Stimulated activated CD4-positive, alpha-beta T cell treated with anti-CD3 and anti-CD28 coated beads, Interleukin-1b, Interleukin-23, amount 100 ng/mL, for 24 hours (primary cell): ENCODE measurements at places on chromosomes 13 and 19.

GRCh38 chr13:102190930-102191329 is 210.9 kb downstream of the FGF14 start:
- no peak for DNase-seq

DNA sequence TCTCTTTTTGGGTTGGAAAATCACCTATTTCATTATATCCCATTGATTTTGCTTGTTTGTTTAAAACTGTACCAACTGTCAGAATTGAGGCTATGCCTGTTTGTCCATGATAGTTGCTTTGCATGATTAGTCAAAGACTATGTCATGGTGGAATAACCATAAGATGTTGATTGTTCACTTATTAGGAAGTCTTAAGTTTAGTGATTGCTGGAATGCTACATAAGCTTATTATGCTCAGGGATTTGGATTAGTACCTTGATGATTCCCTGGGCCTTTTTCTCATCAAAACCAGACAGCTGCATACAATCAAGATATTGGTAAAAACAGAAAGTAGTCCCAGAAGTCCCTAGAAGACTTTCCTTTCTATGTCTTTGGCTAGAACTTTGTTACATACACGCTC is 954.7 kb downstream of the PCDH9 start:
- DNase-seq: no peak

DNA sequence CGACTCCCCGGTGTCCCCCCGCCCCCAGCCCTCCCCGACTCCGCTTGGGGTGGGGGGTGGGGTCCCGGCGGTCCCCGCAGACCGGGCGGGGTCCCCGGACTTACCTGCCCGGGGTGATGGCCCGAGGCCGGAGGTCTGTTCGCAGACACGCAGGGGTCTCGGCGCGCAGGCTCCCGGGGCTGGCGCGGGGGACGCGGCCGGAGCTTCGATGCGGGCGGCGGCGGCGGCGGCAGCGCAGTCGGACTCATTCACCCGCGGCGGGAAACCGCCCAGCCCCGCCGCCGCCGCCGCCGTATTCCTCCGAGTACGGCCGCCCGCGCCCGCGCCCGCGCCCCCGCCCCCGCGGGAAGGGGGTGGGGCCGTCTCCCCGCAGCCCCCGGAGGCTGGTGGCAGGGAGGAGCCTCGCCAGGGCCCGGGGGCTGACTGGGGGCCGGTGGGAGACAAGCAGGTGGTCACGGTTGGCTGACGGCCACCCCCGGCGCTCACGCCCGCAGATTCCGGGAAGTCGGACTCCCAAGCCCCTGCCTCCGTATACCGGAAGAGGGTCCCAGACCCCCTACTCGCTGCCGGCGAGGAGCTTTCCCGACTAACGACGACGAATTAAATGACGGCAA is at the start of gene C2CD4C:
Gene C2CD4C, minus strand, starts transcription at position 246 of the 614 bp plus-strand sequence. CDS start 786 bp downstream, outside the sequence.
- DNase-seq: no peak

- no peak for DNase-seq
Measured at GRCh38 chr13:110379905-110380341, 72.8 kb downstream of the COL4A2 start.

GRCh38 chr13:90388887-90389452 is 958.5 kb upstream of the MIR17HG start:
- DNase-seq: no peak

- DNase-seq: no peak
Measured at GRCh38 chr13:99486996-99487395, 14.3 kb upstream of the TM9SF2 start.

GRCh38 chr19:56995303-56995702 is 124.5 kb upstream of the USP29 start:
- no peak for DNase-seq

DNA sequence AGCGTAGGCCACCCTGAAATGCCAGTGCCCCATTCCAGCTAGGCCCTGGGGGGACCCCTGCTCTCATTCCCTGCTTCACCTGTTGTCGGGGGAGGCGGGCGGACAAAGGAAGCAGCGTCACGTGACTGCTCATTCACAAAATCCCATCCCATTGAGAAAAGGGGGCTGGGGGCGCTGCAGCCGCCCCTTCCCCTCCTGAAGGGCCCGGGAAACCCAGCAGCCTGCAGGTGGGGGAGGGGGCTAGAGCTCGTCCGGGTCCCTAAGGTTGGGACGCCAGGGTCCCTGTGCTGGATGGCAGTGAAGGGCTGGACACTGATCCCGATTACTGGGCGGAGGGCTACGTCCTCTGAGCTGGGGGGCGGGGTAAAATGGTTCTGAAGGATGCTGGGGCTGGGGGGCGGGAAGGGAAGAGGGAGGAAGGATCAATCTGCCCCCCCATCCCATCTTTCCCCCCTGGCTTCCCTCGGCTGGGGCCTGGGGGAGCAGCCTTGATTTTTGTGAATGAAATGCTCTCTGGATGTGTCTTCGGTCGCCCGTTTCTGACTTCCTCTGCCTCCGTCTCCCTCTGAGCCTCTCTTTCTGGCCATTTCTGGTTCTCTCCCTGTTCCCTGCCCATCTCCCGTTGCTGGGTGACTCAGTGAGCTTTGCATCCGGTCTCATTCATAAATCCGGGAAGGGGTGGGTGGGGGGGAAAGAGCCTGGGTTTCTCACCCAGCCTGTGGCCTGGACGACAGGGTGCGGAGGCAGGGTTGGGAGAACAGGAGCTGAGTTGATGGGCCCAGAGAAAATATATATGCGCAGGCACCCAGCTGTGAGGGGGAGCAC is 816 bp downstream of the SPRED3 start:
- DNase-seq: no peak

GRCh38 chr19:2063824-2064223 is 12.8 kb upstream of the MKNK2 start:
- DNase-seq: no peak

GRCh38 chr13:81199956-81200355 is 859.0 kb upstream of the SPRY2 start:
- no peak for DNase-seq

DNA sequence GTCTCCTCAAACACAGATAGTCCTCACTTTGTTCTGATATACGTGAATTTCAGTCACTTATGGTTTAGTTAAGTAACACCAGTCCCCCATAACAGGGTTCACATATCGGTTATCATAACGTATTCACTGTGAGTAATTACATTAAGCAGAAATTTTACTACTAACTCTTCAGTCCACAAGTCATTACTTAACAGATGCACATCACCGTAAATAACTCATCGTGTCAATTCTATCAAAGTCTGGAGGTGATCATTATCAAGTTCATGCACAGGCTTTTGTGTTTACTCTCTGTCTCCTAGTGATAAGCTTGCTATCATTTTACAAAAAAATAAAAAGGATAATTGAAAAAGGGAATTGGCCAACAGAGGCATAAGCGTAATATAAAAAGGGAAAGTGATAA is 287.4 kb upstream of the ATXN8OS start:
- DNase-seq: no peak
